ENCODE measurements at places on chromosomes 1 and 21.

DNA sequence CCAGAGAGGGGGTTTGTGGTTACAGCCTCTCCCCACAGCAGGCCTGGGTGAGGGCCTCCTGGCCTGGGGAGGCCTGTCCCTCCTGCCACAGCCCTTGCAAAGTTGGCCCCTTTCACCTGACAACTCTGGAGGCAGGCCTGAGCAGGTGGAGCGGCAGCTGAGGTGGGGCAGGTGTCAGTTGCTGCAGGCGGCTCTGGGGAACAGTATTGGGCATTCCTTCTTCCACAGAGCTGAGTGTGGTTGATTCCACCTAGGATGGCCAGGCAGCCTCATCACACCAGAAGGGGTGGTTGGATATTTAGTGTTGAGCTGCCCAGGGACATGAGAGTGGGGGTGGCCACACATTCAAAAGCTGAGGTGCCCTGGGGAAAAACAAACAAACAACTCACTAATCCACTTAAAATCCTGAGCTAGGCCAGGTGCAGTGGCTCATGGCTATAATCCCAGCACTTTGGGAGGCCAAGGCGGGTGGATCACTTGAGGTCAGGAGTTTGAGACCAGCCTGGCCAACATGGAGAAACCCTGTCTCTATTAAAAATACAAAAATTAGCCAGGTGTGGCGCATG lies 31.1 kb downstream of the PIGP start:
- no peak for DNase-seq

GRCh38 chr21:45080639-45081414 lies 6.4 kb downstream of the ADARB1 start:
- no peak for DNase-seq

DNA sequence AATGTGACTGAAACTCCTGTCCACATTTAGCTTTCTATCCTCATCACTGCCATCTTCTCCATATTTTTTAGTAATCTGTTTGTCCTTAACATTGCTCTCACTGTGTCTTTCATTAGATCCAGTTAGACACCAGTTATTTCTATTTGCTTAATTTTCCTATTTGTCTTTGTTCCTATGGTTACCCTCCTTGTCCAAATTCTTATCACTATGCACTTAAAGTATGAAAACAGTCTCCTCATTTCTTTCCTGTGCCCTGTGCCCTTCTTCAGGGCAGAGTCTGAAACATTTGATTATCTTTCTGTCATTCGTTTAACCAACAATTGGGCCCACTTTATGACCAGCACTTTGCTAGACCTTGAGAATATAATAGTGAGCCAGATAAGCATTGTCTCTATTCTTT lies 64.2 kb downstream of the SLC30A7 start:
- DNase-seq = no peak

DNA sequence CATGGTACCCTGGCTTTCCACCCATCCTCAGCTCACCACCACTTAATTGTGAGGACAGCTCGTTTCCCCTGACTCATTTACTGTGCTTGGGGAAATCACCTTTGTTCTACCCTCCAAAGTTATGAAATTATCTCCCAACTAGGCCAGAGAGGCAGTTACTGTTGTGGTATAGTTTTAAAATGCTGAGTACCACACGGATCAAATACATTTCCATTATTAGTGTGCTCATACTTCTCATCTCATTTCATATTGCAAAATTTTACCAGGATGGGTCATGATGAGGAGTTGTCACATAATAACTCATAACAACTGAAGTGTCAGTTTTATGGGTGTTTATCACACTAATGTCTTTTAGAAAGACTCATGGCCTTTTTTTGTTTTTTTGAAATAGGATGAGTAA lies 9.2 kb upstream of the OR2B11 start:
- no peak for DNase-seq

GRCh38 chr1:150017206-150017750 lies 6.8 kb upstream of the OTUD7B start:
- DNase-seq = no peak

GRCh38 chr1:234960722-234961455 lies 167.7 kb downstream of the TOMM20 start:
- no peak for DNase-seq

DNA sequence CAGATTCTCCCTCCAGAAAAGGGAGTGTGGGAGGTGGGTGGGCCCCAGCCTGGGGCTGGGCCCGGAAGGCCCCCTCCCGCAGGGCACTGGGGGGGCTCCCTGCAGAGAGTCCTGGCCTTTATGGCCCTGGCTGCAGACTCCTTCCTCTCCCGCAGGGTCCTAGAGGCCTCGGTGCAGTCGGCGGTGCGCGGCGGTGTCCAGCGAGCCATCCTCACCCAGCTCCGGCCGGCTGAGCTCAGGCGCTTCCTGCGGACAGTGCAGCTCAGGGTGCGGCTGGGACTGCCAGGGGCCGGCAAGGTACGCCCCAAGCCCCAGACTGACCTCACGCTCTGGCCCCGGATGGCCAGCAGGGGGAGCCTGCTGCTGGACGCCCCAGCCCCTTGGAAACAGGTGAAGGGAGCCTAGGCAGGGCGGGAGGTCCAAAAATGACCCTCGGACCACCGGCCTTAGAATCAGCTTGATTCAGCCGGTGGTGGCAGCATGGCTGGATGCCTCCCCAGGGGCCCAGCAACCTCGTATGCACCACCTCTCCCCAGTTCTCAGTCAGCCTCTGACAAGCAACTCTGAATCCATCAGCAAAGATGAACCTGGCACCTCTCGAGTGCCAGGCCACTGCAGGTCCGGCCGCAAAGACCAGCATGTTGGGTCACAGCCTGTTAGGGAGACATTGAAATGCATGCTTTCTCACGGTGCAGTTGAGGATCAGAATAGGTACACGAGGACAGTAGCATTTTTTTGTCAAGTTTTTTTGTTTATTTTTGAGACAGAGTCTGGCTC lies 20.6 kb downstream of the MTHFR start:
- peak; percentile 19 for DNase-seq

DNA sequence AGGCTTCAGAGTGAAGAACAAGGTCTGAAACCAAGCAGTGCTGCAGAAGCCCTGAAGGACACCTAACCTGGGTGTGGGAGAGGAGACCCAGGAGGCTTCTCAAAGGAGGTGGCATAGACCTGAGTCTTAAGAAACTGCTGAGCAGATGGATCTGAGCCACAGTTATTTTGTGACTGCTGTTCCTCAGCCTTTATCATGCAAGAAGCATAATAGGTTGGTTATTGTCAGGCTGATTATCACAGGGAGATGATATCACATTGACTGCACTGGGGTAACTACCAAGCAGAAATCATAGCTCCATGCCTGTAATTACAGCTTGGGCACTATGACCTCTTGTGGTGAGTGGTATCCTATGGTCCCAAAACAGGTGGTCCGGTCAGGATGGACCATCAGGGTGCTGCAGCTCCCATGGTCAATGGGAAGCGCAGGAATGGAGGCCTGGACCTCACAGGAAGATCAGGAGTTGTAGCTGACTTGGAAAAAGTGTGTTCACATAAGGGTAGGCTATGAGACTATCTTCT lies 11.5 kb upstream of the ATP2B4 start:
- DNase-seq = no peak

DNA sequence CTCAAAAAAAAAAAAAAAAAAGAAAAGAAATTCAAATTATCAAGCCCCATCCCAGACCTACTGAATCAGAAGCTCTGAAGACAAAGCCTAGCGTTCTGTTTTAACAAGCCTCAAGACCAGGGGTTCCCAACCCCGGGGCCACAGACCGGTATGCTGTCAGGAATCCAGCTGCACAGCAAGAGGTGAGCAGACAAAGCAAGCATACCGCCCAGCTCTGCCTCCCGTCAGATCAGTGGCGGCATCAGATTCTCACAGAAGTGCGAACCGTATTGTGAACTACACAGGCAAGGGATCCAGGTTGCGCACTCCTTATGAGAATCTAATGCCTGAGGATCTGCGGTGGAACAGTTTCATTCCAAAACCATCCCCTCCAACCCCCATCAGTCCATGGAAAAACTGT lies 57.8 kb upstream of the RASAL2 start:
- no peak for DNase-seq

- DNase-seq = no peak
Observed at GRCh38 chr1:37879865-37880264, 20.5 kb upstream of the MTF1 start.

- DNase-seq = no peak
Observed at GRCh38 chr1:30422251-30422650, 301.1 kb downstream of the MATN1 start.

DNA sequence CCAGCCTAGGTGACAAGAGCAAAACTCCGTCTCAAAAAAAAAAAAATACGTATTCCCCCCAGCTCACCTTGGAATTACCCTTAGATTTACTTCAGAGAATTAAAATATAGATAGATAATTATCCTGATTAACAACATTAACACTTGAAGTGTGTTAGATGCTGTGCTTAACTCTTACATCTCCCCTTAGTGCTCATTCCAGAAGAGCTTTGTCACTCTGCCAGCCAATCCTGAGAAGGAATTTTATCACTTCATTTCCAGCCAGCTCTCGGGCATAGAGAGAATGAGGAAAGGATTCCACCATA lies 1.6 kb upstream of the SHC1 start:
- no peak for DNase-seq

DNA sequence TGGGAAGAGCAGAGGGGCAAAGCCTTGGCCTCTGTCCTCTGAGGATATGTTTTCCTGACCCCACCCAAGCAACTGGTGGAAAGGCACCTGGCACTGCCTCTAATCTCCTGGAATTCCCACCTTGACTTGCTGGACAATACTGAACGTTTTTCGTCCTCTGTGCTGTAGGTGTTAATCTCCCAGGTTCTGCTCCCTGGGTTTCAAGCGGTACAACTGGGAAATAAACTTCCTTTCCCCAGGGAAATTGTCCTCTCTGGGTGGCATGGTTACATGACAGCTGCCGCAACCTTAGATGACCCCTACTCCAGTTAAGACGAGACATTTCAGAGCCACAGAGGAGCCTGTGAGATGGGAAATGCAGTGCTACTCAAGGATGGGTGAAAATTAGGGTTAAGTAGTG lies 57.3 kb upstream of the BCAR3 start:
- no peak for DNase-seq

- no peak for DNase-seq
Observed at GRCh38 chr1:117674521-117675400, 68.9 kb downstream of the TENT5C start.

GRCh38 chr1:6477039-6477820 lies 11.3 kb upstream of the TNFRSF25 start:
- no peak for DNase-seq

- DNase-seq = no peak
Observed at GRCh38 chr1:110519125-110519810, at the start of gene KCNA10. KCNA10 (minus strand) TSS chr1:110519175; CDS start chr1:110518787, 388 bp downstream.

DNA sequence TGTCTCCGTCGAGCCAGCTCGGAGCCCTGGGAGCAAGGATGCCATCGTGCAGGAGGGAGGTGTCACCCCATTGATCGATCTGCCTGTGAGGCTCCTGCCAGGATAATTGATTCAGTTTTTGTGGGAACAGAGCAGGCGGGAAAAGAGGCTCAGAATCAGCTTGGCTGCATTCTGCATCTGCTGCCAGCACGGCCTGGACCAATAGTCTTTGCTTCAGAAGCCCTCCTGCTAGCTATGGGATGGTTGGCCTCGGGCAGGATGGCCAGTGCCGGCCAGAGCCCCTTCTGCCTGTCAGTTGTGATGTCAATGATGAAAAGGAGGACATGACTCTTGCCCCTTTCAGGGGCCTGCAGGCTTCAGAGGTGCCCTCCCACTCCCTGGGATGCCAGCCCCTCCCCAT lies 39.6 kb downstream of the PTPRF start:
- no peak for DNase-seq

- DNase-seq = no peak
Observed at GRCh38 chr1:213067352-213067751, 16.3 kb downstream of the RPS6KC1 start.

GRCh38 chr1:194477908-194478307 lies 1291.5 kb upstream of the B3GALT2 start:
- DNase-seq = no peak

GRCh38 chr1:32487182-32487581 lies 22.3 kb downstream of the ZBTB8B start:
- DNase-seq = no peak

DNA sequence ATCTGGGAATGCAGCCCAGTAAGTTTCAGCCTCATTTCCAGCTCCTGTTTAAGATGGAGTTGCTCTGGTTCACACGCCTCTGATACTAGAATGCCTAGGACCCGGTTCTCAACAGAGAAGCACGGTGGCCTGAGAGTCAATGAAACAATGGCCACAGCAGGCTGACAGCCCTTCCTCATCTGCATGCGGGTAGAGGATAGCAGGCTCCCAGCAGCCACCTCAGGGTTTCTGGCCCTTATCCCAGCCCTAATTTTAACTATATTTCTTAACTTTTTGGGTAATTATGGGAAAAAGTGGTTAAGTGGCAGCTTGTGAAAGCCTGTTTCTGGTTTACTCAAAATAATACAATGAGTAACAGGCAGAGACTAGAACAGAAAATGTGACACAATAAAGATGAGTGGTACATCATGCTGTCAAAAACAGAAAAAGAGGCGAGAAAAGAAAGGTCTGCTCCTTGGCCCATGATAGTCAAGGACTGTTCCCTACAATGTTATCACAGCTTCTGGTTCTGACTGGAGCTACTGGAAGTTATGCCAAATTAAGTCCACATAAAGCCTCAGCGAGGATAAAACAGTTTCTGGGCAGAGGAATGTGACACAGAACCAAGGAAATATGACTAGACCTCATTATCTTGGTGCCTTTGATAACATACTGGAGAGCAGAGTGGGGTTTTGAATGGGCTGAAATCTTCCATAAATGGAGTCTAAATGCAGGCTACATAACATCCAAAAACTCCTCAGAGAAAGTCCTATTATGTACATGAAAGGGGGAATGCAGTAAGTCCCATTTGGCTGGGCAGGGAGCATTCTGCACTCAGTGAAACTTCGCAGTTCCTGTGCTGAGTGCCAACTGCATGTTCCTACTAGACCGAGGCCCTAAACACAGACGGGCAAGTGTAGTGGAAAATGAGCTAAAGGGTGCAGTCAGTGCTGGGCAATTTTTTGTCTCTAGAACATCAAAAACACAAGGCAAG lies 92.1 kb downstream of the NIBAN1 start:
- DNase-seq = no peak

- no peak for DNase-seq
Observed at GRCh38 chr1:236516929-236517704, 6.7 kb upstream of the LGALS8 start.

DNA sequence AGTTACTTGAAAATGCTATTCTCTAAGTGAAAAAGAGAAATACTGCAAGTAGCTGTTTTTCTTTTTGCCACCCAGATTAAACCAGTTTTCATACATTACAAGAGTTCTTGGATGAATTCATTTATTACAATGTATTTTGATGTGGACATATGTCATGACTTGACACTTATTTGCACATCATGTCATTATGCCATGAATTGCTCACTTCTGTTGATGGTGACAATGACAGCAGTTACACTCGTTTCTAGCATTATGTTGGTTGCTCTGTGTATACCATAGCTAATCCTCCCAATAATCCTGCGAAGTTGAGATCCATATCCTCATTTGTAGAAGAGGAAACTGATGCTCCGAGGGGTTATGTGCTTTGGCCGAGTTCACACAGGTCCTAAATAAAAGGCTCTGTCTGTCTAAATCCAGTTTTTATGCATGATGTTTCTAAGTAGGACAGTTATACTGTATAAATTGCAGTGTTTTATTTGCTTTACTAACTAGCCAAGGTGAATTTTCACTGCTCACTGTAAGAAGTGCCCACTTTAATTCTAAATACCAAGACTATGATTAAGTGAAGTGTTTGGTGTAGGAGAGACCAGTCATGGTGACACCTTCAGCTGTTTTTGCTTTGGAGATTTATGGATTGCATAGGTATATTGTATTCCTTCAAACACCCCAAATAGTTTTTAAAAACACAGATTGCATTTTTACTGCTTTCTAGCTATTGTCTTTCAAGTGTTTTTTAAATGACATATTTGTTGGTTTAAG lies 56.7 kb downstream of the PRDM2 start:
- no peak for DNase-seq
